ENCODE measurements at places on chromosomes 7 and 10.

GRCh38 chr10:14118953-14119352, 211.8 kb downstream of the FRMD4A start:
- no peak for DNase-seq

GRCh38 chr10:60905580-60905979, 38.4 kb downstream of the RHOBTB1 start:
- no peak for DNase-seq

- no peak for DNase-seq
Measured at GRCh38 chr10:28269842-28270456, 32.9 kb downstream of the MPP7 start.

DNA sequence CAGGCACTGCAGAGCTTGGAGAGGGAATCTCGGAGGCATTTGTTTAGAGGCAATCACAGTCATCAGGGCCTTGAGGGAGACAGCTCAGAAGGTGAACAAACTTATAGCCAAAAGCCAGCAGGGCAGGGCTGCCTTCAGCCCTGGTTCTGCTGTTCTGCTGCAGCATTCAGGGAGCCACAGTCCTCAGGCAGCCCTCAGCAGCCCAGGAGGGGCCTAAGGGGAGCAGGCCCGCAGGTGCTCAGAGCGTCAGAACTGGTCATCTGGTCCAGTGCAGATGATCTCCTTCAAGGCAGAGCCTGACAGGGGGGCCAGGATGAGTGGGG, 84.7 kb downstream of the ARHGAP22 start:
- DNase-seq = no peak

DNA sequence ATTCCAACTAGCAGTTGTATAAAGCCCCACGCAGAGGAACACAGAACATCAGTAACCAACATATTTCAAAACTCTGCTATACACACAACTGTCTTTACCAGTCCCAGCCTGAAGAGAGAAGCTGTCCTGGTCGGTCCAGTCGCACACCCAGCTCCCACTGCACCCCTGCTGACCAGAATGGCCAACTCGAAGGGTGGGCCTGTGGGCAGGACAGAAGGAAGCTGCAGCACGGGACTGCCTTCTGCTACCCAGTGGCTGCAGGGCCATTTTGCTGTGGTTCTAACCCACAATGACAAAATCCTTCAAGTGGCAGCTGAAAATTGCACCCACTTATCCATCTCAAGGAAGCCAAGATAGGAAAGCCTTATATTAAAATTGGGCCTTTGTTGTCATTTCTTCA, 48.2 kb downstream of the GSDME start:
- DNase-seq = no peak

GRCh38 chr10:25125201-25125611, 49.6 kb upstream of the GPR158 start:
- no peak for DNase-seq

GRCh38 chr10:74133923-74134820, 16.5 kb downstream of the AP3M1 start:
- no peak for DNase-seq

DNA sequence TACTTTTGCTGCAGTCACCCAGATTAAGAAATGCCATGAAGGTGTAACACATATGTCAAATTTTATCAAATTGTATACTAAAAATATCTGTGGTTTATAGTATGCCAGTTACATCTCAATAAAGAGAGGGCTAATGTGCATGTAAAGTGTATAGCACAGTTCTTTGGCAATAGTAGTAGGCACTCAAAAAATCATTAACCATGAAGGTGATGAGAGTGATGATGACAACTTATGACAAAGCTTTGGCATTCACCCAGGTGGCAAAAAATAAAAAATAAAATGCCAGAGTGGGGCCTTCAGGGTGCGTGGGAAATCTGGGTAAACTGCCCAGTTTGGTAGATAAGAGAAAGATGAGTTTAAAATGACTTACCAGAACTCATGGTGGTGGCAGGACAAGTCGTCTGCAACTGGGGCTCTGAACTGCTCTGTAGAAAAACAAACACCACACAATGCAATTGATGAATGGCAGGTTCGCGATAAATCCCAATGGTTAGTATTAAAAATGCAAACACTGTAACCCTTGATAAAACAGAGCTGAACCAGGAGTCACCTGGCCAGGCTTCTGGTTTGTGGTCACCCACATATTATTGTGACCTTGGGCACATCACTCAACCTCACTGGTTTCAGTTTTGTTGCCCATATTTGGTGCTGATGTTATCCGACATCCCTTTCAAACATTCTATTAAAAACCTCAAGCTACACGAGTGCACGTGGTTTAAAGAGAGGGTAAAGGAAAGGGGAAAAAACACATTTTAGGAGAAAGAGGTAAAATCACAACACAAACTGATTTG, 120.2 kb downstream of the SORBS1 start:
- no peak for DNase-seq

- DNase-seq = no peak
Measured at GRCh38 chr10:99905971-99906370, 103.8 kb downstream of the DNMBP start.

DNA sequence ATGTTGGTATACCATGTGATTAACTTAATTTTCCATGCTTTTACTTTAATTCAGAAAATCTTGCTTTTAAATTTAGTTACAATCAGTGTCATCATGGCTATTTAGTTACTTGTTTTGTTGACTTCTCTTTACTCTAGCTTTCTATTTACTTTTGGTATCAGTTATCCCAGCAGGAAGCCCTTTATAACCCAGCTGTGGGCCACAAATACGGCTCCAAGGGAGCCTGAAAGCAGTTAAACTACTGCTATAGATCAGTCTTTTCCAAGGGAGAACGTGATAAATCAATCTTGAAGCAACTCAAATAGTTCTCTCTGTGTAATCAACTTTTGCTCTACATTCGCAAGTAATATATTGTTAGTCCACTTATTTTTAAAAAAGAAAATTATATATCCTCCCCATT, 287.4 kb downstream of the CACNA2D1 start:
- DNase-seq = no peak

- no peak for DNase-seq
Measured at GRCh38 chr10:6313111-6313895, 110.6 kb downstream of the PFKFB3 start.

- no peak for DNase-seq
Measured at GRCh38 chr10:126094537-126094936, 198.2 kb downstream of the FANK1 start.

DNA sequence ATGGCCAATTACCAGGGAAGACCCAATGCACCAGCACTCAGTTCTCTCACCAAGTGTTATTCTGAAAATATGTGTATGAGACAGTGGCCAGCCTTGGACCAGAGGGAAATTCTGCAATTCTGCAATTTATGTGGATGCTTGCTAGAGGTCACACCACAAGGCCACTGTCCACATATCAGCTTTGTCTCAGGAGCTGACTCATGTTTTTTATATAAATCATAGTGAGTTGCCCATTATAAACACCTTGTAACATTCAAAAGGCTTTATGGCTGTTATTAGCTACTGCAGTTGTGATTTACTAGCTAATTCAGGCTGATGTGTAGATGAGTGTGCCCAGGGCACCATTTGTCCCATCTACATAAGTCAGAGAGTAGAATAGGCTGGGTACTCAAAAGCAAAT, 649.0 kb downstream of the LRMDA start:
- no peak for DNase-seq

DNA sequence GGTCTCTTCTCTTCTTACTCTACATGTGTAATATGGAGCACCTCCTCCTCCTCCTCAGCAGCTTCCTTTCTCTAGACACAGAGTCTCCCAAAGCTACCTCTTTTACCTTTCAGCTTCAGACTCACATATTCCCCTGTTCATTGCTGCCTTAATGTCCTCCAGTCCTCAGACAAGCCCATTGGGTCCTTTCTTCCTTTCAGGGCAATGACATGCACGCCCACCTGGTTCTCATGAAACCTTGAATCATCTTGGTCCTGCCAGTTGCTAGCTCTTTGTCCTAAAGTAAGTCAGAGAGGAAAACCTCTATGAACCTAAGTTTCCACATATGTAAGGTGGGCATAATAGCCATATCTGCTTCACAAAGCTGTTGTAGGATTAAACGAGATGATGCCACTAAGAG, 227.0 kb downstream of the RPS24 start:
- no peak for DNase-seq

GRCh38 chr7:2299870-2300512, 14.2 kb downstream of the SNX8 start:
- no peak for DNase-seq

DNA sequence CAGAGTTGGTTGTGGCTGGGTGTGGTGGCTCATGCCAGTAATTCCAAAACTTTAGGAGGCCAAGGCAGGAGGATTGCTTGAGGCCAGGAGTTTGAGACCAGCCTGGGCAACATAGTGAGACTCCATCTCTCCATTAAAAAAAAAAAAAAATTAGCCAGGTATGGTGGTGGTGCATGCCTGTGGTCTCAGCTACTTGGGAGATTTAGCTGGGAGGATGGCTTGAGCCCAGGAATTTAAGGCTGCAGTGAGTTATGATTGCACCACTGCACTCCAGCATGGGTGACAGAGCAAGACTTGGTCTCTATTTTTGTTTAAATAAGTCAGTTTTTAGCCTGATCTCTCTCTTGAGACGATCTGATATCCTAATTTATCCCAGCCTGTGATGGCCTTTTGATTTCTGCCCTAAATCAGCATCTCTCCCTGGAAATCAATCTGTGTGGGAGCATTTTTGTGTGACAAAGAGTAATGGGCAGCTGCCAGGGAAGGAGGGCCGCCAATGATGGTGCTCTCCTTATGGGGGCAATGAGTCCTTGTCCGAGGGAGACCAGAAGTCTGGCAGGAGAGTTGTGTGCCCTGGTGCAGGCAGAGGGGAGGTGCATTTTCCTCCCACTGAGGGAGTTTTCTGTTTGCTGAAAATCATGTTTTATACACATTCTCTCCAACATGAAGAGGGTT, 111.0 kb downstream of the NRP1 start:
- DNase-seq = no peak

DNA sequence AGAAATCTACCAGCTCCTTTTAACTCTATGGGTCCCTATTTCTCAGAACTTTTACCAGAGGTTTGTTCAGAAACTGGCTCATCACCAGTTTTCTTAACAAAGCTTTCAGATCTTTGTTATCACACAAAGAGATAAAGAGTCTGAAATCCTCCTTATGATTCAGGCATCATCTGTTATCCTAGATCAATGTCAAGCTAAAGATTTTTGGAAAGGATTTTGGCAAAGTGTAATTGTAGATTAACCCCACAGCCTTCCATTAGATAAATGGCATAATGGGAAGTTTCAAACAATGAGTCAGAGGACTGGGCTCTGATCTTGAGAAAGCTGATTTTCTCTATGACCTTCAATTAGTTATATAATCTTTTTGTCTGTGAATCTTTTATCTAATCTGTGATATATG, 192.2 kb downstream of the NXPH1 start:
- DNase-seq = no peak

DNA sequence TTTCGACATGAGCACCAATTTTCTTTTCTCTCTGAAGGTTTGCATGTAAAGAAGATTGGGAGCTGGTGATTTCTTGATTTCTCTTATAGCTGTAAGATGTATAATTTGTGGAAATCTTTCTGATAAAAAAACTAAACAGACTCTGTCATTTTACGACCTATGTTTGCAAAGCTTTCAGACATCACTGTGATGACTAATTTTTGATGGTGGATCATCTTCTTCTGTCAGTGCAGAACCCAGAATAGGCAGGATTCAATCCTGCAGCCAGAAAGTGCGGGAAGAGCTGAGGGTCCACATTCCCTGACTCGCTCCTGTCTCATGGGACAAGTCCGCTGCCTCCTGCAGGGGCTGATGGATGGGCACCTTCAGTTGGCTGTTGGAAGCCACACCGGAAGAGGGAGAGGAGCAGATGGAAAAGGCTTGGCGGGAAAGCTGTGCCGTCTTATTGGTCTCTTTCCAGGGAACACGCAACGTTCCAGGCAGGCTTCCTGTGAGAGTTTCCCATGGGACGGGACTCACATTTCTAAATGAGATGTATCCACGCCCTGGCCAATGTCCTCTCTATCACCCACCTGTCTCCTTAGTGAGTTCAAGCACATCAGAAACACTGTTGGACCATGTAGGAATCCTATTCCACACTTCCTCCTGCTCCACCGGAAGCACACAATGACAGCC, 186.9 kb downstream of the PRPF18 start:
- no peak for DNase-seq

DNA sequence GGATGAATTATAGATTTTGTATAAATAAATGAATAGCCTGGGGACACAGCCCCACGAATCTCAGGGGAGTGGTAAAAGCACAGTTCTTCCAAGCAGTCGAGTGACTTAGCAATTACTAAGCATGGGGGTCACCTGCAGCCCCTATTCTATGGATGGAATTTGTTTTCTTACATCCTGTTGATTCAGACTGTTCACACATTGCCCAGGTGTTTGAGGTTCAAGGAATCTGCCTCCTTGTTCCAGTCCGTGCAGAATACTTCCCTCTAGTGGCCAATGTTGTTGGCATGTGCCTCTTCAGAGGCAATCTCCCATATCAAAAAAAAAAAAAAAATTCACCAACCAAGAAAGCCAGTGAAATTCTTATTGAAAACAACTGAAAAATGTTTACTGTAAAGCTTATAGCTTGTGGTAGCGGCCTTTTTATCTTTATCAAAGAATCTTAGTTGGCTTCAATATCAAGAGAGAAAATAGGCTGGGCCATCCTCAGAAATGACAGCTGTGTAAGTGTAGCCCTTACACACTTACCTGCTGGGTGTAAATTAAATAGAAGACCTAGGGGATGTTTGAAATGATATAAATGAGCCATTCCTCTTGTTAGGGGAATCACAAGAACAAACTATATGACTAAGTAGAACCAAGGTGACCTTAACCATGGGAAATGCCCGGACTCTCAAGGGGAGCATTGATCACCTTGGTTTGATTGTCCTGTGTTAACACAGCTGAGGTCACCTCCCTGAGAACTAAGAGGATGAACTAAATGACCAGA, 7.8 kb downstream of the LIPM start:
- no peak for DNase-seq

DNA sequence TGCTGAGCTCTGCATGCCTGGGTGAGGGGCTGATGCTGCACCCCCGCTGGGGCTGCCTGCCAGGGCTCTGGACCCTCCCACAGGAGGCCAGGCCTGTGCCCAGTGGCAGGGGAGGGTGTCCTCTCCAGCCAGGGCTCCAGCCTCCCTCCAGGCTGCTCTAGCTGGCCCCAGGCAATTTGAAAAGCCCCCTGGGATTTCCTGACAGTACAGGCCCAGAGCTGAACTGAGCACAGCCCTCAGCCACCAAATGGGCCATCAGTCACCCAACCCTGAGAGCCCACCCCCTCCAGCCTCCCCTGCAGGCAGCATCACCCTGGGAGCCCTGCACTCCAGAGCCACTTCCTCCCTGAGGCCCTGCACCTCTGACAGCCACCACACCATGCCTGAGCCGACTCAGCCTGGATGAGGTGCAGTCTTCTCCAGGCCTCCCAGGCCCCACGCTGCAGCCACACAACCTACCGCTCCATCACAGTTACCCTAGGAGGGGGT, 101.8 kb upstream of the RET start:
- DNase-seq = no peak

- DNase-seq = peak; percentile 25
Measured at GRCh38 chr7:111098011-111098925, 7.3 kb downstream of the LRRN3 start.

Measured in stimulated activated CD8-positive, alpha-beta memory T cell treated with anti-CD3 and anti-CD28 coated beads, Interleukin-4, amount 100 ng/mL, for 1 hour (primary cell).